ENCODE measurements at places on chromosomes 5 and 9.

DNA sequence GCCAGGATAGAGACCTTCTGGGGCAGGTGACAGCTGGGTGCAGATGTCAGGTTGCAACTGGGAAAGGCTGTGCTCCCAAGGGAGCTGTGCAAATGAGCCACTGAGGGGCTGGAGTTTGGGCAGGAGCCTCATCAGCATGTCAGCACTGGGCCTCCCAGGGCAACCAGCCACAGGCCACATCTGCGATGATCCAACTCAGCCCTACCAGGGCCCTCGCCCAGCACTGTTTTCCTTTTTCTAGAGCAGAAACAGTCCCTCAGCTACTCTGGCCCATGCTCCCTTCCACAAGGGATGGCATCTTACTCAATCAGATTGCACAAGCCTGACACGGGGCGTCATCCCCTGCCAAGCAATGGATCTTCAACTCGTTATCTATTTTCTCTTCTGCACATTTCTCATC lies 24.8 kb downstream of the NIPAL4 start:
- DNase-seq, result no peak

DNA sequence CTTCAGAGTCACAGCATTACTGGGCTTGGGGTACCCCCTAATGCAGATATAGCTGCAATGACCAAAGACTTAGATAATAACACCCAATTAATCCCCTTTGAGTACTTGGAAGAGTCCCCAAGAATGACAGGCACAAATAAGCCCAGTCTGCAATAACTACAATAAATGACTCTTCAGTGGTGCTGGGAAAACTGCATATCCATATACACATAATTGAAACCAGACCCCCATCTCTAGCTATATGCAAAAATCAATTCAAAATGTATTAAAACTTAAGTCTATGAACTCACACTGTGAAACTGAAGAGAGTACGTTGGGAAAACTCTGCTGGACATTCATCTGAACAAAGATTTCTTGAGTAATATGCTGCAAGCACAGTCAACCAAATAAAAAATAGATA lies 422.5 kb downstream of the CDH18 start:
- DNase-seq, result no peak

- no peak for DNase-seq
Observed at GRCh38 chr5:57685516-57686255, 203.1 kb upstream of the ACTBL2 start.

DNA sequence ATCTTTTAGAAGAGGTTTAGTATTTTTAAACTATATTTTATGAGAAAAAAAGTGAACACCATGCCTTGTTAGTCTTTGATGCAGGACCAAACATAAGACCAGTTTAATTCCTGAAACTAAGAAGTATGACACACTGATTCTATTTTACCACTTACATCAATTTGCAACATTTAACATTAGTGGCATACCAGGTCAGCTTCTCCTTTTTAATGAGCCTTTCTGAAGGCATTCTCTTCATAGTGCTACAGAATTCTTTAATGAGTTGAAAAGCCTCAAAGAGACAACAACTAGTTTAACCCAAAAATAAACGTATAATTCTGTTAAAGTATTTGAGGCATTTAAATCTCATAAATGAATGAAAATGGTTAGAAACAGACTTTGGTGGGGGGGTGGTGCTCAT lies 28.2 kb downstream of the ARSB start:
- no peak for DNase-seq

DNA sequence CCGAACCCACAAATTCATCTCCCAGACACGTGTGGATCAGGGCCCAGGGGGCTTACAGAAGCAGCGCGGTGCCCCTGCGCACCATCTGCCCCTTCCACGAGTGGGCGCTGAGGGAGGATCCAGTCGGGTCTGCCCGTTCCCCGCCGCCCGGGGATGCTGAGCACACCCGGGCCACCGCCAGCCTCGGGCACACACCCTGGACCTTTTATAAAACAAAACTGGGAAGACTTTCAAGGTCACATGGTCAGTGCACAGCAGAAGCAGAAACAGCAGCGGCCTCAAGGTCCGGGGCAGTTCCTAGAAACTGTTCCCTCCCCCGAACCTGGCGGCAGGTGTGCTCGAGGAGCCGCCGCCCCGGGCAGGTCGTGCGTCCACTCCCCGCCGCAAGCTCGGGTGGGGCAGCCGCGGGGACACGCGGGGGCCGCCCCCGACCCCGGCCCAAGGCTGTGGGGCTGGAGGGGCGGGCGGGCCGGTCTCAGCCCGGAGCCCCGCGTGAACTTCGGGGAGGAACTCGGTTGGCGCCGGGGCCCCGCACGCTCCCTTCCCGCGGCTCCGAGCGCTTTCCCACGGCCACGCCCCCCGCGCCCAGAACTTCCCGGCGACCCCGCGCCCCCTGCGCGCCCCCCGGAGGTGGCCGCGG lies 633 bp upstream of the PPP1R26 start:
- DNase-seq, result no peak

Measured in NCI-H187 (cell line).